Pancreas (tissue), 10 donors: ENCODE measurements at places on chromosomes 7 and 10. TPM values are rescaled to one million over a fixed set of nuclear protein-coding genes. Genes with fewer than 3 reads are reported as not detected.

The LOXL4 gene
- 4.5 TPM for total RNA-seq

DNA sequence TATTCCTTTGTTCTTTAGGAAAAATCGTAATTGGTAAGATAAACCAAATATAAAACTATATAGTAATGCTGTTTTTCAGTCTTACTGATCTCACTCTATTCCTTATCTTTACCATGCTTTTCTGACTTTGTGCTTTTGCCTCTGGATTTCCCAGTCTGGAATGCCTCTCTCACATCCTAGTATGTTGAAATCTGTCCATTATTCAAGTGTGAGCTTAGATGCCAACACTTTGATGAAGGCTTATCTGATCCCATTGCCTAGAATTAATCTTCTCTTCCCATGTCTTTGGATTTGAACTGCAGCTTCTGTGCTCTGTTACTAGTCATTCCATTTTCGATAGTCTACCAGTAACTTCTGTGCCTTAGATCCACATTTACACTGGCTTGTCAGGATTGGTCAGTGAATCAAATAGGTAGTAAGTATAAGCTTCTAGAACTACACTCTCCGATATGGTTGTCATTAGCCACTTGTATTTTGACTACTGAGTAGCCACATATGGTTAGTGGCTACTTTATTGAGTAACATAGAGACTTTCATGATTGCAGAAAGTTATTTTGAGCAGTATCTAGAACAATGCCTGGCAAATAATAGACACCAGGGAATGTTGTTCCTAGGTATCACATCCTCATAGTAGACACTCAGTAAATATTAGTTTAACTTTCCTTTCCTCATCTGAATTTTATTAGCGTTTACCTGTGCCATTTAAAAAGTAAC is 92.9 kb downstream of the BMPR1A start:
- DNase-seq, result no peak

The CYP2E1 gene
- total RNA-seq, result 6.0 TPM

GRCh38 chr7:112937651-112938415 is 147.6 kb upstream of the TMEM168 start:
- no peak for DNase-seq

DNA sequence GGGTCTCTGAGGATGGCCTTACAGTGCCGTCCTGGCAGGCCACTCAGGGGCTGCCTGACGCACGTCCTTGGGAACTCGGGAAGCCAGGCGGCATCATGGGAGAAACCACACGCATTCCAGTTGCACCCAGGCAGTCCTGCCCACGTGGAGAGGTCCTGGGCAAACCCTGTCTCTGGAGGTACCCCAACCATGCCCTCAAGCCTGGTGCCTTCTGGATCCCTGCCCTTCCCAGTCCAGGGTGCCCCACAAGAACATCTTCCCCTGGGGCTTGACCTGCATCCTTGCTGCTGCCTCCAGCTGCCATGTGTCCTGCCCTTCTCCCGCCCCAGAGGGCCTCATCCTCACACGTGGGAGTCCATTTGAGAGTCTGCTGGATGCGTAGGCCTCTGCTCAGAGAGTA is 200.3 kb upstream of the PPP2R2D start:
- peak; percentile 31 for DNase-seq

DNA sequence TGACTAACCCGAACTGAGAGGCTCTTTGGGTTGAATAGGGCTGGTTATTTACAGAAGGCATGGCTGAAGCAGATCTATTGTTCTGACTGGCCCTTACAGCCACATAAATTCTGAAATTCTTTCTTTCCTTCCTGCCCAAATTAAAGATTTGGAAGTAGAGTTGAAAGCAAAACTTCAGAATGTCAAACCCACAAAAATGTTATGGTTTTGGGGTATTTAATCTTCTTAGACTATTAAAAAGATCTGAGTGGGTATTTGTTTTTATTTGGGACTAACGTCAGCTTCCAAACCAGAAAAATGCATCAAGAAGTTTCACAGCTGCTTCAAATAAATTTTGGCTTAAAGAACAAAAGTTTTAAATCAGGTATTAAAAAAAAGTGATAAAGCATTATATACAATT is 124.5 kb downstream of the AHR start:
- no peak for DNase-seq

GRCh38 chr10:124033887-124034218 is 59.5 kb downstream of the CHST15 start:
- DNase-seq, result no peak

DNA sequence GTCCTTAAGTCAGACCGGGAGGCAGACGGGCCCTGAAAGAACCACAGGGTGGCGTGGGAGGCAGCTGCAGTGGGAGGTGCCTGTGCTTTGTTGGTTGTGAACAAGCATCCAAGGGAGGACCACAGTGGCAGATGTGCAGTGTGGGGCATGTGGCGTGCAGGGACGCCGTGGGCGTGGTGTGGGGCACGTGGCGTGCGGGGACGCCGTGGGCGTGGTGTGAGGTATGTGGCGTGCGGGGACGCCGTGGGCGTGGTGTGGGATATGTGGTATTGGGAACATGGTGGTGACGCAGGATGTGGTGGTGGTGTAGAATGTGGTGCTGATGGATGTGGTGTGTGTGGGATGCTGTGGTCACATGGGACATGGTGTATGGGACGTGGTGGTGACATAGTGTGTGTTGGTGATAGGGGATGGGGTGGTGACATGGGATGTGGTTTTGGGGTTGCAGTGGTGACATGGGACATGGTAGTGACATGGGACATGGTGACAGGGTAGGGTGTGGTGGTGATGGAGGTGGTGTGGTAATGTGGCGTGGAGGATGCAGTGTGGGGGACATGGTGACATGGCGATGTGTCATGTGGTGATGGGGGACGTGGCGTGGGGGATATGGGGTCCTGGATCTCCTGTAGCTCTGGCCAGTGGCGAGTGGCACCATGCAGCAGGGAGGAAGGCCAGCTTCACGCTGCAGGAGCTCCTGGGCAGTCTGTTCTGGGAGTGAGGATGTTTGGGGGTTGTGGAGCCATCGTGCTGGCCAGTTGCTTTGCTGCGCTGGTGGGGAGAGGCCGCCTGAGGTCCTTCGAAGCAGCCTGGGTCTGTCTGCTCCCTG is 78.8 kb downstream of the INPP5A start:
- no peak for DNase-seq

The GPR146 gene
- total RNA-seq, result 5.3 TPM

DNA sequence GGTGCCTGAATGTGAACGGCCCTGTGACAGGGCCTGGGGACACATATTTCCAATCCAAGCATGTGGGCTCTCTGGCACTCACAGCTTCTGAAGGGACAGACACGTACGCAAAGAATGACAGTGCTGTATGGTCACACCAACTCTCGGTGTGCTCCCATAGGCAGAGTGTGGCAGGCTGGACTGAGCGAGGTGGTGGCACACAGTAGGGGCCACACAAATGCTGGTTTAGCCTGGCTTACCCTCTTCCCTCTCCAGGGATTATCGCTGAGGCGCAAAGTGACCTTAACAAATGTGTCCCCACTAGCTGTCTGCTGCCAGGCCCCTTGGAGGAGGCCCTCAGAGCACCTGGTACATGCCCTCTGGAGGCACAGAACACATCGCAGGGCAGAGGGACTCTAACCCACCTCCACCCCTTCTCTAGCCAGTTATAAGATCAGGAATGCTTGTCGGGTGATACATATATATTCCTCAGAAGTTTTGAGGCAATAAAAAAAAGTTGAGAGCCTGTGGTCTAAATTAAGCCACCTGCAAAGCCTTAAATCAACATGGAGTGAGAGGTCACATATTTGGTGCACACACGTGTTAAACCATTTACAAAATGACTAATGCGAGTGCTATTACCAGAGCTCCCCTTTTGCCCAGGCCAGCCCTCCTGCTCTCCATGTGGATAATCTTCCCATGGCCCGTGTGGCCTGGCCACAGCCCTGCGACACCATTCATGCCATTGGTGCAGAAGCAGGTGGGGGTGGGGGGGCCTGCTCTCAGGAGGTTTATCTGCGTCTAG is 262.8 kb upstream of the GRB10 start:
- DNase-seq, result peak; percentile 55

GRCh38 chr10:26407406-26407969 is 30.7 kb upstream of the APBB1IP start:
- no peak for DNase-seq

DNA sequence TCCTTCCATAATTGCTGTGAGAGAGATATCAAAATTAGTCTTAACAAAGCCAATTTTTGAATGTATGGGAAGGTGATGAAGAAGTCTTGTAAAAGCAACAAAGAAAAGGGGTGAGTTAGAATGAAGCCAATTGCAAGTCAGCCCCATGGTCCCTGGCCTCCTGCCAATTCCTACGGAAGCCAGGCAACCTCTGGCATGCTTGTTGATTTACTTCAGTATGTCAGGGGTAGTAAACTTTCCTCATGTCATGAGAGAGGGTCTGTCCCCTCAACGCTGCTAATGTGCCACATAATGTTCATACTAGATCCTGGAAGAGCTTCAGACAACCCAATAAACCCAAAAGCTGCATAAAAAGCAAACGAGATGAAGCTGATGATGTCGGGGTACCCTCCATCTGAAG is 159.1 kb upstream of the YAE1 start:
- no peak for DNase-seq

DNA sequence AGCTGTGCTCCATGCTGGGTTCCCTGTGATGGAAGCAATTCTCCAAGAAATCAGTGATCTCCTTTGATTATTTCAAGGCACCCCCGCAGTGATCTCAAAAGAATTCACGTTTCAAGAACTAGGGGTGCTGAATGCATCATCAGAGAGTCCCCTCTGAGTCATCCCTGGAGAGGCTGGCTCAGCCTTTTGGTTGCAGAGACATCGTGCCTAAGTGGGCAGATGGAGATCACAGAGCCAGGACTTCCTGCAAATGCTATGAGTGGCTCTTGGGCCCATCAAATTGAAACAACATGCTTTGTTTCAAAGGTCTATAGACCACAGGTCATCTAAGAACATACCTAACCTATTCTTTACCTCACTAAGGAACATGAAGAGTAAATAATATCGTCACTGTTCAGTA is 41.5 kb upstream of the PLEKHA1 start:
- DNase-seq, result no peak

DNA sequence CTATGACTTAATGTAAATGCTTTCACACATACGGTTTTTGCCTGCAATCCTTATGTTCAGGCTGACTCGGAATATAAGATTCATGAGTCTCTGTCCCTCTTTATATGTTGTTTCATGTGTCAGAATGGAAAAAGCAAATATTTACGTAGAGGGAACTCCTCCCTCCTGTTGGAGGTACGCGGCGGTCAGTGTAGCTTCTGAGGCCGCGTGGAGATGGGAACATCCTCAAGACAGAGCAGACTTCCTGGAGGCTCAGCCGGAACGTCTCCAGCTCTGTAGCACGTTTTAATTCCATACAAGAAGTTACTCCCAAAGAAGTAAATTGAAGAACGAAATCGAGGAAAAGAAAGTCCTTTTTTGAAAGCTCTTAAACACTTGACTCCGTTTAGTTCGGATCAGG is 248.3 kb downstream of the EBF3 start:
- DNase-seq, result no peak

GRCh38 chr7:88226886-88227516 is 7.2 kb upstream of the SRI start:
- peak; percentile 60 for DNase-seq

DNA sequence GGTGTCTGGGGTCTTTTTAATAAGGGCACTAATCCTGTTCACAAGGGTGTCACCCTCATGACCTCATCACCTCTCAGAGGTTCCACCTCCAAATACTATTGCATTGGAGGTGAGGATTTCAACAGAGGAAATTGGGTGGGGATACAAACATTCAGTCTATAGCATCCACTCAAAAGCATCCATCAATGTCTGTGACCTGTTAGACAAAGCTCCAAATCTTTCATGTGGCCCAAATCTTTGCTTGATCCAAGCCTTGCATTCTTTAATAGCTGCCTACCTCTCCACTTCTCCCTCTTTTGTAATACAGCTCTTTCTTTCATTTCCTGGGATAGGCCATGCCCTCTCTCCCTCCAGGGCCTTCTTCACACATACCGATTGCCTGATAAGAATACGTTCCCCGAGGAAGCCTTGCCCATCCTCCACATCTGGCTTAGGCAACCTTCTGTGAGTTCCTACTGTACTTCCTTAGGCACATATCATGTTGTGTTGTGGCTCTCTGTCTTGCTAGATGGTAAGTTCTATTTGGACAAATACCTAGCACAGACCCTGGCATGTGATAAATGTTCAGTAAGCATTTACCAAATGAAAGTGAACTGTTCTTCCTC is 66.1 kb downstream of the CREM start:
- no peak for DNase-seq

The GBF1 gene
- total RNA-seq, result 15.9 TPM

DNA sequence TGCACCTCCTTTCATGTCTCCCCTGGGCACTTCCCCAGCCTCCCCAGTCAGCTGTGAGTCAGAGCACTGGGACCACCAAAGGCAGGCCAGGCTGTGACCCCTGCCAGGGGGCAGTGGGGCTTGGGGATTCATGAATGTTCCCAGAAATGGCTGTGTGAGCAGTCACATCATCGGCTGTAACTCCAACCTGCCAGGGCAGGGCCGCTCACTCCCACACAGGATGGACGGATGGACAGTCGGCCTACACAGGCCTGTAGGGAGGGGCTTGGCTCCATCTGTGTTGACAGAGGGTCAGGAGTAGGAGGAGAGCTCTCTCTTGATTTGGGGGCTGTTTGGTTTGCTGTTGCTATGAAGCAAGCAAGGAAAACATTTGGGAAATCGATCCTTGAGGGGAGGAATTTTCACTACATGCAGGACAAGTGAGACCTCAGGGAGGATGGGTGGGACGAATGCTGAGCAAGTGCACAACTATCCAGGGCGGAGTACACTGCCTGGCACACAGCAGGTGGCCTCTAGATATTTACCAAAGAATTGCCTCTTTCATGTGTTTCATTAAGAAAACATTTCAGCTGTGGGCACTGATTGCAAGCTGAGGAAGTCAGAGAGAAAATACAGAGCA is 2.9 kb upstream of the IGFBP1 start:
- no peak for DNase-seq

The WDFY4 gene
- 0.31 TPM for total RNA-seq

The CYP2C19 gene
- not detected for total RNA-seq

The HOXA10 gene
- 0.18 TPM for total RNA-seq

DNA sequence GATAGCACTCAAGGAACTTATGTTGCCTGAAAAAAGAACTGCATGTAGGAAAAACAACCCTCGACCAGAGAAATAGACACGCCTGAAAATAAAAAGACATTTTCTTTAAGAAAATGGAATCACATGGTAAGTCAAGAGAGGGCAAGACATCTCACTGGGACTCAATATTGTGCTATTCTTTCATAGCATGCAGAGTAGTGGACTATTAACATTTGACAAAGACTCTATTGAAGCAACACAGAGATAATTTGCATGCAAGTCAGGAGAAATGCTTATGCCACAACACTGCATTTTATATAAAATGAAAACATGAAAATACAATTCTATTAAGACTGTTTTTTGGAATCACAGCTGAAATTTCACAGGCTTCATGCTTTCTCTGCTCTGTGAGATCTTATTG is 77.9 kb upstream of the RHOBTB1 start:
- no peak for DNase-seq

The SLC26A3 gene
- total RNA-seq, result not detected
